ENCODE measurements at places on chromosomes 6 and 20.

GRCh38 chr20:4151991-4152695 is 136.8 kb upstream of the RNF24 start:
- no peak for DNase-seq

DNA sequence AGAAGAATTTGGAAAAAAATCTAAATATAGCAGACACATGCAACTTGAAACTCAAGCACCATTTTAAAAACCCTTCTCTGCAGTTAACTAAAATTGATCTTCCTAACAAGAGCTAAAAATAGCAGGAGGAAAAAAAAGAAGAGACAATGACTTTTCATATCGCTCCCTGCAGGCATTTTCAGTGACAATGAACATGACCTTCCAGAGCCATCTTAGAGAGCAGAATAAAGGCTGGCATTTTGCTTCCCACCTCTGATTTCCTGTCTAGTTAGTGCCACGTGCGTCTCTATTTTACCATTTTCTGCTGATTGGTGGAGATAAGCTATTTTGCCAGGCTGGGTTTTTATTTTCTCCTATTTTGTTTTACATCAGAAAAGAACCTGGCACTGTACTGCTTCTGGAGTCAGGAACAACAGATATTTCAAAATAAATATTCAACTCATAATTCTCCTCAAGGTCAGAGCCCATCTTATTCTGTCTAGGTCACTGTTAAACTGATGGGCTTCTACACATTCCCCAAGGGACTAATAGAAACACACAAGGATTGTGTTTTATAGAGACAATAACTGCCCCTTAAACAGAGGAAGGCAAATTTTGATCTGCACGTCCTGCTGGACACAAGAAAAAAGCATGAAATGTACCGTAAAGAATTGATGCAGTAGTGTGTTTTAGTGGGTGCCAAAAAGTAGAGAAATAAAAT is 70.2 kb upstream of the ENPP5 start:
- DNase-seq, result no peak

DNA sequence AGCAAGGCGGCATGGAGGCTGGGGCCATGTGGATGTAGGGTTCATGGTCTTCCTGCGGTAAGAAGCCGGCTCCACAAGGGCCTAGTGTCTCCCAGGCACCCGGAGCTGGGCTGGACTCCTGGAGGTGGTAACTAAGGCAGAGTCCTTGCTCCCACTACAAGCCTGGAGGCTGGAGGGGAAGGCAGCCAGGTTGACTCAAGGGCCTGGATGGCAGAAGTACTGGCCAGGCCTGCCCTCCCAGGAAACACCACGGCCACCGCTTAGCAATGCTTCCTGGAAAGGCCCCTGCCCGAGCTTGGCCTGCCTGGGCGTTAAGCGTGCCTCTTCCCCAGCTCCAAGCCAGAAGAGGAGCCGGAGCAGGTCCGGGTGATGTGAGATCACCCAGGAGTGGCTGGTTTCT is 182.0 kb downstream of the ZDHHC14 start:
- no peak for DNase-seq

DNA sequence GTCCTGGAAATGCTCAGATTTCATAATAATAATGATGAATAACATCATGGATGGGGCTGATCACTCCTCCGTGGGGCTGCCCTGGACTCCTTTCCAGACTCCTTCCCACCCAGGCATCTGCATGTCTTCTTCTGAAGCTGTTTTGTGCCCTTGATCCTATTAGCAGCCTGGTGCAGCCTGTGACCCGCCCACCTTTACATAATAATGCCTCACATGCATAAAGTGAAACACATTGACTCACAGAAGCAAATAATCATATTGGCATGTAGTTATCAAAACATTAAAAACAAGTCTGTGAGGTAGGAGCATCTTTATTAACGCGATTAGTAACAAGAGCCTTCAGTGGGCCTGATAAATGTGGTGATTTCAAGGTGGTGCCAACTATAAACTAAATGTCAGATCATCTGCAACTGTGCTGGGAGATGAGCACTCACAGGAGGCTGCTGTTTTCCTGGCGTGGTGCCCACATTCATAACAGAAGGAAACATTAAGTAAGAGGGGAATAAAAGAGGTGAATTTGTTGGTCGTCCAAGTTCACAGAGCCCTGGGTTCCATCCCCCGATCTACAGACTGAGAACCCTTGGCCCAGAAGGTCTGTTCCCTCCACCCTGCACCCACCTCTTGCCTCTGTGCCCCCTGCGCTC is 344.7 kb downstream of the CDH4 start:
- no peak for DNase-seq

All from C1 segment of cervical spinal cord (tissue), 14 donors.